ENCODE measurements at places on chromosomes 1 and 21.

GRCh38 chr1:75797273-75797588 lies 549 bp downstream of the MSH4 start:
- H3K27me3 ChIP-seq: no peaks in the 10 kb centered on the region
- no peak overlapping the region for H3K27ac ChIP-seq

GRCh38 chr1:56153276-56153675 lies 426.1 kb downstream of the PLPP3 start:
- H3K36me3 ChIP-seq: no peaks in the 10 kb centered on the region
- no peak overlapping the region for H3K4me3 ChIP-seq
- H3K4me1 ChIP-seq: no peaks in the 10 kb centered on the region
- no peak overlapping the region for H3K27ac ChIP-seq

DNA sequence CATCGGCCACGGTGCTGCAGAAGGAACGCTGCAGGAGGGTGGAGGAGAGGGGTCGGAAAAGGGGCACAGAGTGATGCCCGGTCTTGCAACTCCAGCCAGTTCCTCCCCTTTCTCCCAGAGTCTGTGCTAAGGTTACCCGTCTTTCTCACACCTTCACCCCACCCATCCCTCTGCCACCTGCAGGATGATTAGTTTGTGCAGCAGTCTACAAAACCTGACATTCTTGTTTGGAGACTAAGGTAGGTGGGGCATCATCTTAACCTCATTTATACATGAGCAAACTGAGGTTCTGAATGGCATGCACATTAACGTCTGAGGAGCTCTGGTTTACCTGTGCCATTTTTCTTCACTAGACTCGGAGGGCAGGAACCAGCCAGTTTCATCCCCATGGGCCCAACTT lies 232.3 kb downstream of the GRIK3 start:
- no peaks in the 10 kb centered on the region for H3K36me3 ChIP-seq
- H3K4me3 ChIP-seq: no peak overlapping the region
- no peak overlapping the region for H3K27ac ChIP-seq

DNA sequence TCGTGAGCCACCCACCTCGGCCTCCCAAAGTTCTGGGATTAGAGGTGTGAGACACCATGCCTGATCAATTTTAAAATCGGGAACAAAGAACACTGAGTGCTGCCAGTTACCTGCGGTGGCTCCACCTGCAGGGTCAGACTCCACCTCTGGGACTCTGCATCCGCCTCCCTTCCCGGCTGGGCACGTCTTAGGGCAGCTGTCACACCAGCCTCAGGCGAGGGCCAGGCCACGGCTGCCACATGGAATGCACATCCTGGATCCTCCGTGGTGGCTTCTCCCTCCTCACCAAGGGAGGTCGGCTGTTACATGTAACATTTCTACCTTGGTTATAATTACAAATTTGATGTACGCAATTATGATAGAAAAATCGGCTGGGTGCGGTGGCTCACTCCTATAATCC lies 5.9 kb upstream of the MXRA8 start:
- no peak overlapping the region for H3K27ac ChIP-seq
- peaks cover 13% of the 10 kb centered on the region for H3K27me3 ChIP-seq
- no peaks in the 10 kb centered on the region for H3K36me3 ChIP-seq
- DNase-seq: no peak
- H3K4me1 ChIP-seq: peaks cover 11% of the 10 kb centered on the region

DNA sequence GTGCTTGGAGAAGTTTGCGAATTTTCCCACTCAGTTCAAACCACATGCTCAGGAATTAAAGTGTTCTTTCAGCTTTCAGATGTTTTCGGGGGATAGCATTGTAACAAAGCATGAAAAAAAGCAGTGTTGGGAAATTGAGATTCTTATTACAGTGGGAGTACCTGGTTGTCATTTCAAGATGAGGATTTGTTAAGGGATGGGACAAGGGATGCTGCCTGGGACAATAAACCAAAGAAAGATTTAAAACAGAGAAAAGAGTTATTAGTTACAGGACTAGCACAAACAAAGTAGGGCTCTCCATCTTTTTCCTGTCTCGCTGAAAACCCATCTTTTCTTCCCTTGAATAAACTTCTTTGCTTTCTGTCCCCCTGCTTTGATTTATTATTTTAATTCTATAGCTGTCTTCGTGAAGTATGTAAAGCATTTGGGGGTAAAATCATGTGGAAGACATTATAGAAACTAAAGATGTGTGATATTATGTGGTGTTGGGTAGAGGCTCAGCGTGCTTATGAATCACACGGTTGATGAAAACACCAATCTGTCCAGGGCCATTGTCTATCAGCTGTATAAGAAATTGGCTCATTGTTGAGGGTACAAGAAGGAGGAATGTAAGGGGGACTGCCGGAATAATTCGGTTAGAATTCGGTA lies 277.6 kb downstream of the KIF26B start:
- no peaks in the 10 kb centered on the region for H3K36me3 ChIP-seq
- H3K4me3 ChIP-seq: no peak overlapping the region
- no peaks in the 10 kb centered on the region for H3K4me1 ChIP-seq
- H3K27me3 ChIP-seq: no peaks in the 10 kb centered on the region
- H3K27ac ChIP-seq: no peak overlapping the region

DNA sequence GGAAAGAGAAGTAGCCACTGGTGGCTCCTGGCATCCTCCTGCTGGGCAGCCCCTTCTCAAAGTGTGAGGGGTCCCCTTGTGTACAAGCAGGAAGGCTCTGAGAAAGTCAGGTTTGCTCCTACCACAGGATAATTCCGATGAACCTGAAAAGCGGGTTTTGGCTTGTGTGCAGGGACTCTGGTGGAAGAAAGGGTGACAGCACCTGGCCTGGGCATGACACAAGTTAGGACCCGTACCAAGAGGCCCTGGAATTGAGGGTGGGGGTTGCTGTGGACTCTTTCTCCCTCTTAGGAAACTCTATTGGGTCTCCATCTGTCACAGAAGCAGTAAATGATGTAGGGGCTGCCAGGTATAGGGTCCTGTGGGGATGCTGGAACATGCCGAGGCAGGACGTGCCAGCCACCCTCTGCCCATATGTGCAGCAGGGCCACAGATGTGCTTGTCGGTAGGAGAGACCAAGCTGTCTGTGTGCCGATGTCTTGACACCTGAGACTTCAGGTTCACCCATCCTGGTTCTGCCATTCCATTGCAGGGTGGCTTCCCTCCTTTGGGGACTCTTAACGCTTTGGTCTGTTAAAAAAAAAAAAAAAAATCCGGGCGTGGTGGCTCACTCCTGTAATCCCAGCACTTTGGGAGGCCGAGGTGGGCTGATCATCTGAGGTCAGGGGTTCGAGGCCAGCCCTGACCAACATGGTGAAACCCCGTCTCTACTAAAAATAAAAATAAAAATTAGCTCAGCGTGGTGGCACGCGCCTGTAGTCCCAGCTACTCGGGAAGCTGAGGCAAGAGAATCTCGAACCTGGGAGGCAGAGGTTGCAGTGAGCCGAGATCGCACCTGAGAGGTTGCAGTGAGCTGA lies 9.8 kb downstream of the C1orf35 start:
- no peaks in the 10 kb centered on the region for H3K27me3 ChIP-seq
- H3K27ac ChIP-seq: no peak overlapping the region
- peaks cover 70% of the 10 kb centered on the region for H3K36me3 ChIP-seq

DNA sequence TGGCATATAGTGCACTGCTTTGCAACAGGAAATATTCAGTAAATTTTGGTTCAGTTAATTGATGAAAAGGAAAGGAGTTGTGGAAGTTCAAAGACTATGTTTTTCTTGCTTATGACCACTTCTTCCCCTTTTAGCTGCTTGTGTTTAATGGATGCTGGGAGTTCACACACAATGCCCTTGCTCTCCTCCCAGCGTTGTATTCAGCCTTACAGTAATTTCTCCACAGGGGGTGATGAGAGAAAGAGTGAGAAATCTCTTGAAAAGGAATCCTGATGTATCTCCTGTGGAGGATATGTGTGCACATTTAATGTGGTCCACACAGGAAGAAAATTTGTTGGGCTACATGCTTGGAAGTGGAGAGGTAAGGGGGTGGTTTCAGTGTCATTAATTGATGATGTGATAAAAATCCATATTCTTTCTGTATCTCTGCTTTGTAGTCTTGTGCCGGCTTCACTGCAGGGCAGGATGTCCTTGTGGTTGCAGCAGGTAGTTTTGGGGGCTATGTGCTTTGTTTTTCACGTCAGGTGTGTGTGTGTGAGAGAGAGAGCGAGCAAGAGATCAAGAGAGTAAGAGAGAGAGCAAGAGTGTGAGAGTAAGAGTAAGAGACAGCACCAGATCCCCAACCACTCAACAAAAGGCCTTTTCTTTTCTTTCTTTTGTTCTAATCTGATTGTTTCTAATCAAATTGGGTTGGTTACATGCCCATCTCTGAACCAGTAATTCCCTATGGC lies 204.4 kb downstream of the RWDD3 start:
- H3K27me3 ChIP-seq: no peaks in the 10 kb centered on the region
- H3K4me1 ChIP-seq: no peaks in the 10 kb centered on the region
- no peak overlapping the region for H3K27ac ChIP-seq
- H3K4me3 ChIP-seq: no peak overlapping the region

DNA sequence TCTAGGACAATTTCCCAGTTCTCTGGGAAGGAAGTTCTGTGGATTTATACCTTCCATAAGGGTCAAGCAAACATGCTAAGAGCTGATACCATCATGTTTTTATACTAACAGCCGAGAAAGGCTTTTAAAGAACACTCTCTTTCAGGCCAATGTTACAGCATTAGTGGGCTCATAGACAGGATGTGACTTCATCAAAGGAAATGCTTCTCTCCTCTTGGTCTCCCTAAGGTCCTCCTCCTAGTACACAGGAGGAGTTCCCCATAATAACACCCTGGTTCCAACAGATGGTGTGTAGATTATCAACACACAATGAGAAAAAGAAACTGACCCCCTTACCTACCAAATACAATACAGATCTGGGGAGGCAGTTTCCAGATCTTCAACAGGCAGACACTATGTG lies 26.7 kb upstream of the GLIS1 start:
- no peaks in the 10 kb centered on the region for H3K27me3 ChIP-seq
- H3K36me3 ChIP-seq: peaks cover 25% of the 10 kb centered on the region
- peak overlapping the region; percentile 73 for H3K27ac ChIP-seq
- peaks cover 19% of the 10 kb centered on the region for H3K4me1 ChIP-seq

GRCh38 chr1:65344171-65344814 lies 35.0 kb downstream of the DNAJC6 start:
- H3K4me1 ChIP-seq: no peaks in the 10 kb centered on the region
- H3K36me3 ChIP-seq: no peaks in the 10 kb centered on the region
- no peak overlapping the region for H3K4me3 ChIP-seq
- no peak for DNase-seq

- H3K4me1 ChIP-seq: peaks cover 11% of the 10 kb centered on the region
- no peak overlapping the region for H3K4me3 ChIP-seq
- H3K36me3 ChIP-seq: no peaks in the 10 kb centered on the region
- no peak for DNase-seq
- H3K27ac ChIP-seq: no peak overlapping the region
Observed at GRCh38 chr1:156577550-156577949, 2.0 kb upstream of the TTC24 start.

GRCh38 chr21:33546086-33546485 lies 3.2 kb downstream of the SON start:
- DNase-seq: no peak
- H3K36me3 ChIP-seq: peaks cover 61% of the 10 kb centered on the region
- no peak overlapping the region for H3K4me3 ChIP-seq
- H3K27me3 ChIP-seq: no peaks in the 10 kb centered on the region

- H3K27ac ChIP-seq: no peak overlapping the region
- H3K4me1 ChIP-seq: peaks cover 19% of the 10 kb centered on the region
- no peak overlapping the region for H3K4me3 ChIP-seq
- DNase-seq: no peak
- H3K27me3 ChIP-seq: no peaks in the 10 kb centered on the region
Observed at GRCh38 chr1:41708332-41708731, 210.4 kb downstream of the HIVEP3 start.

GRCh38 chr1:34924759-34925555 lies 4.5 kb downstream of the DLGAP3 start:
- no peak overlapping the region for H3K4me3 ChIP-seq
- peak; percentile 33 for DNase-seq
- H3K36me3 ChIP-seq: peaks cover 1% of the 10 kb centered on the region
- peaks cover 5% of the 10 kb centered on the region for H3K4me1 ChIP-seq

- H3K27ac ChIP-seq: no peak overlapping the region
- H3K4me3 ChIP-seq: no peak overlapping the region
- H3K4me1 ChIP-seq: peaks cover 2% of the 10 kb centered on the region
Observed at GRCh38 chr1:163414778-163415177, 93.0 kb downstream of the NUF2 start.

DNA sequence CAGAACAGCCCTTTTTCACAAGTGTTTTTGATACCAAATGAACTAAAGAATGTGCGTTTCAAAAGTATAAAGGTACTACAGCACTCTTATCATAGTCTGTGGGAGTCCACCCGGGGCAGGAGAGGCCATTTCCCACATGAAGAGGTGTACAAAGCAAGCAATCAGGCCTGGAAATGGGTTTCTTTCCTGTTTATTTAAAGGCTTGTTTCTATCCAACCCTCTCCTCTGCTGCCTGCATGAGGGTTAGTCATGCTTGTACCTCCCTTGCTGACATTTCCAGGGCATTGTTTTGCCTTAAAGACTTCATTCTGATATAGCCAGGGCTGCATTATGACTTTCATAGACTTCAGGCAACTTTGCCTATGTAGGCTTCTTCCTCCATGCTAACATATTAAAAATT lies 11.6 kb downstream of the SELP start:
- H3K27me3 ChIP-seq: no peaks in the 10 kb centered on the region
- no peak for DNase-seq
- H3K4me3 ChIP-seq: no peak overlapping the region
- peaks cover 3% of the 10 kb centered on the region for H3K4me1 ChIP-seq
- H3K36me3 ChIP-seq: peaks cover 1% of the 10 kb centered on the region

DNA sequence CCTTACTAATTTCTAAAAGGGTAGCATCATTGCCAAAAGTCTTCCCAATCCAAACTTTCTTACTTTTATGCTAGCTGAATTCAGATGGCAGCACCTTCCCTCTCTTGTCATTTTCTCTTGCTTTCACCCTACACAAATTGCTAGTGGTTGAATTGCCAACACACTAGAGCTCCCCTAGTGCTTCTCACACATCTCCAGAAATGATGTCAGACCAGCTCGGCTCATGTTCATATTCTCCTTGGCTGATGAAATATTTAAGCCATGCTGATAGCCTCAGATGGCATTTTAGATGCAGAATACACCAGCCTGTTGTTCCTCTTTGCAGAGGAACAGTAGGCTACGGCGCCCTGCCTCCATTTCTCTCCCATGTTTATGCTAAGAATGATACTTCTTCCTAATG lies 256.9 kb downstream of the PTBP2 start:
- no peaks in the 10 kb centered on the region for H3K36me3 ChIP-seq
- H3K4me3 ChIP-seq: no peak overlapping the region
- no peak for DNase-seq
- H3K4me1 ChIP-seq: no peaks in the 10 kb centered on the region
- H3K27ac ChIP-seq: no peak overlapping the region

- peaks cover 3% of the 10 kb centered on the region for H3K27me3 ChIP-seq
- H3K4me1 ChIP-seq: no peaks in the 10 kb centered on the region
- no peaks in the 10 kb centered on the region for H3K36me3 ChIP-seq
- no peak overlapping the region for H3K27ac ChIP-seq
Observed at GRCh38 chr1:152497273-152497672, 13.3 kb upstream of the LCE5A start.
